ENCODE measurements at places on chromosomes 1 and 21.

DNA sequence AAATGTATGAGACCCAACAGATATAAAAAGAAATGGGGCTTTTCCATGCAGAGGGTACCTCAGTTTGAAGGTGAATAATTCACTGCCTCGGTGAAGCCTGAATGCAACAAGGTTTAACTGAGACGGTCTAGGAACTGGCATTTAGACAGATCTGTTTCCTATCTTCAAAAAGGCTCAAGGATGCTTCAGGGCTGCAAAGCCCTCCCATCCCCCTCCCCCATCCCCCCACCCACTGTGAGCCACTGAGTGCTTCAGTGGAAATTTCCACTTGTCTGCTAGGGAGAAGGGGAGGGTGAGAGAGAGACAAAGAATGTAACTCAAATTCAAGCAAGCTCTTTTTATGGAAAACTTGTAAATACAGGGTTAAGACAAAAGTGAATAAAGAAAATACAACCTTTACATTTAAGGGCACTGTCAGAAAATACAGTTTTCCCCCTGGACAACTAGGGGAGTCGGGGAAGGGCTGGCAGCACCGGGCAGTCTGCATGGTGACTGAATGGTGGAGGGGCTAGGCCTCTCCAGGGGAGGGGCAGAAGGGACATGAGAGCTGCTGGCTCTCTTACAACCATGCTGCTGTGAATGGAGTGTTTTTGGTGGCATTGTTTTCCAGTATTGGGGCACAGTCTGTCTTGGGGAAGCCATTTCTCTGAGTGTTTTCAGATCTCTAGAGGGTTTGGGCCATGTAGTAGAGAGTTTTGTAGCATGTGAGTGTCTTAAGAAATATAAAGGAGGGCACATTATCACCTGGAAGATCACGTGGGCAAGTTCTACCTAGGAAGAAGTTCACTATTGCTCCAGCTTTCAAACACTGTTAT lies 56.7 kb downstream of the MRPS6 start:
- no peak for DNase-seq

- no peak for DNase-seq
These were observed 3.7 kb downstream of the IFI6 start for GRCh38 chr1:27668121-27668807.

DNA sequence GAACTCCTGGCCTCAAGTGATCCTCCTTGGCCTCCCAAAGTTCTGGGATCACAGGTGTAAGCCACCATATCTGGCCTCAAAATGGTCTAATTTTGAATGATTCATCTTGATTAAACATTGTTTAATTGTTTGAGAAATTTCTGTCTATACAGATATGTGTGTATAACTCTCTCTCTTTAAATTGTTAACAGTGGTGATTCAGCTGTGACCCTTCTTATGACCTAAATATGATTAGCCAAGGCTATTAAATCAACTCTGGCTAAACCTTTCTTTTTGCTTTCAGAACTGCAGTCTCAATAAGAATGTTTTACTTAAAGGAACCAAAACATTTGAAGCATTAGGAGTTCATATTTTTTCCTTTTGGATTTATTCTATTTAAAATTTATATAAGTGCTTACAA lies 19.2 kb upstream of the B3GALT5 start:
- no peak for DNase-seq

DNA sequence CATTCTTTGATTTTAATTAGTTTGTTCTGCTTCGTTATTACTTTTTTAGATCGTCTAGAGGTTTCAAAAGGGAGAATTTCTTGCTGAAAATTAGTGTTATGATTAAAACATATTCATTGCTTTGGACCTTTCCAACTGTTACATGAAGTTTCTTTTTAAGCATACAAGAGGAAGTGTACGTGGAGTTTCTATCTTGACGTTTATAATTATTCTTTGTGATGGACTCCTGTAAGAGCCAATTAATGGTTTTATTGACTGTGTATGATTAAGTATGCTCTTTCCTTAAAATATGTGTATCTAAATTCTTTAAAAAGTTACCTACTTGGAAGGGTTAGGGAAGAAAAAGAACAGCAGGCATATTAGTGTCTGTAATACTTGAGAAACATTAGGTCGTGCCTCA lies 37.8 kb downstream of the SPEN start:
- no peak for DNase-seq

GRCh38 chr1:244186372-244186771 lies 135.3 kb downstream of the ZBTB18 start:
- no peak for DNase-seq

DNA sequence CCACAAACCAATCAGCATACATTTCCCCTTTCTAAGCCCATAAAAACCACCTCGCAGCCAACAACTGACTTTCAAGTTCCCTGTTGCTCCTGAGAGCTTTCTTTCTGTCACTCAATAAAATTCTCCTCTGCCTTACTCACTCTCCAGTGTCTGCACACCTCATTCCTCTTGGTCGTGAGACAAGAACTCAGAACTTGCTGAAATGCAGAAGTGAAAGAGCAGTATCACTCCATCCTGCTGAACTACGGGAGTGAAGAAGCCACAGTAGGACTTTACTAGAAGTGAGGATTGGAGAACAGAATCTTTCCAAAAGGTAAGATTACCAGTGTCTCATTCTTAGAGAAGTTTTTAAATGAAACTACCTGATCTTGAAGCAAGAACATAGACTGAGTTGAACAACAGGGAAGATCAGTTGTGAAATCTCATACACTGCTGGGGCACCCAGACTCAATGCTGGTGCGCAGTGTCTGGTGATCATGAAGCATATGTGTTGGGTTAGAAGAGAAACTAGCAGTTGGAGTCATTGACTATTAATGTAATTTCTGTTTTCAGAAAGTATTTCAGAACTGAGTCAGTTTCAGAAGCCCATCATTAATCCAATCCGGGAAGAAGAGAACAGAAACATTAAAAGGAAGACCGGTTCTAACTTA lies 726.9 kb upstream of the TMPRSS15 start:
- DNase-seq: no peak

DNA sequence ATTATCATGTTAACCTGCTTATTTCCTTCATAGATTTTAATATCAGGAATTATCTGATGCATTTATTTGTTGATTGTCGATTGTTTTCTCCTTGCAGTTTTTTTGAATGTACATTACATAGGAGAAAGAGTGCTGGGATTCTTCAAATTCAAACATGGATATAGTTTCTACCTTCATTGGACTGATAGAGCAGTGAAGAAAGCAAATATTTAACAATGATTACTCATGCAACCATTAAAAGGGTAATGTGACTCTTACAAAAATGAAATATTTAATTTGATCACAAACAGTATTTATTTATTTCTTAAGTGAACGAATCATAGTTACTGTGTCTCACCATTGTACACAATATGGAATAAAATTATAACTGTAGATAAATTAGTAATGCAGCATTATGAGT lies 350.9 kb downstream of the BRINP3 start:
- DNase-seq: no peak

DNA sequence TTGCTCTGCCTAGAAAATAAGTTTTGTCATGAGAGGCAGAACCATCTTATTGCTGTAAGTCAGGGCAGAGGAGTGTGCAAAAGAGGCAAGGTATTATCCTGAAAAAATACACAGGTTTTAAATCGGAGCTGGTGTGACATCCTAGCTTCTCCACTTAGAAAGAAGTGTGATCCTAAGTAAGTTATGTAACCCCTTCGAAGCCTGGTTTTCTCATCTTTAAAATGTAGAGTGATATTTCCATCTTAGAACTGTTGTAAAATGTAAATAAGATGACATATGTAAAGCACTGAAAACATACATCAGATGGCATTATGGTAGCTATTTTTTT lies 65.1 kb downstream of the IER5 start:
- no peak for DNase-seq

DNA sequence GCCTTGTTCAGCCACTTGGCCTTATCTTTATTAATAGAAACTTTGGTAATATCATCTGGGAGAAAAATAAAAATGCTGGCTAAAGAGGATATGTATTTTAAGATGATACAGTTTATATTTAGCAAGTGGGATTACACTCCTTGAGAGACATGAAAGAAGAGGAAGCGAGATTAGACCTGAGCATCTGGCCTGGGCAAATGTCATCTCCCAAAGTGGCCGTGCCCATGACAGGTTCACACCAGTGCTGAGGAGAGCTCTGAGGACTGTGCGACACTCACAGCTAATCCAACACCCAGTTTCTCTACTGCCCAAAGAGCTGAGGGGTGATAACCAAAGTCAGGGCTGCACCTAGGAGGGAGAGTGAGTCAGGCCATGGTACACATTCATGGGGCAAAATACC lies 121.7 kb upstream of the DUSP10 start:
- no peak for DNase-seq

DNA sequence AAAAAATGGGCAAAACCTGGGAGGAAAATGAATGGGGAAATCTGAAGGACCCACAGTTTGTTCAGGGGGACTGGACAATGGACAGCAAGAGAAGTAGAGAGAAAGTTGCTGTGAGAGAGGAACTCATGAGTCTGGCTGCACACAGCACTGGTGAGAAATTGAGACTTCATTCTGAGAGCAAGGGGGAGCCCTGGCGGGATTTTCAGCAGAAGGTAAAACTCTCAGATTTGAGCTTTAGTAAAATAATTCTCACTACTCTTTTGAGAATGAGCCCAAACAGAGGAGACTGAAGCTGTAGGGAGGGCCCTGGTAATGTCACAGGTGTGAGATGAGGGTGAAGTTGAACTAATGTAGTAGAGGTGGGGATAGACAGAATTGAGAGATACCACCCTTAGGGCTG lies 438.6 kb downstream of the OMA1 start:
- no peak for DNase-seq

GRCh38 chr1:180586671-180587155 lies 27.9 kb downstream of the OVAAL start:
- DNase-seq: no peak

DNA sequence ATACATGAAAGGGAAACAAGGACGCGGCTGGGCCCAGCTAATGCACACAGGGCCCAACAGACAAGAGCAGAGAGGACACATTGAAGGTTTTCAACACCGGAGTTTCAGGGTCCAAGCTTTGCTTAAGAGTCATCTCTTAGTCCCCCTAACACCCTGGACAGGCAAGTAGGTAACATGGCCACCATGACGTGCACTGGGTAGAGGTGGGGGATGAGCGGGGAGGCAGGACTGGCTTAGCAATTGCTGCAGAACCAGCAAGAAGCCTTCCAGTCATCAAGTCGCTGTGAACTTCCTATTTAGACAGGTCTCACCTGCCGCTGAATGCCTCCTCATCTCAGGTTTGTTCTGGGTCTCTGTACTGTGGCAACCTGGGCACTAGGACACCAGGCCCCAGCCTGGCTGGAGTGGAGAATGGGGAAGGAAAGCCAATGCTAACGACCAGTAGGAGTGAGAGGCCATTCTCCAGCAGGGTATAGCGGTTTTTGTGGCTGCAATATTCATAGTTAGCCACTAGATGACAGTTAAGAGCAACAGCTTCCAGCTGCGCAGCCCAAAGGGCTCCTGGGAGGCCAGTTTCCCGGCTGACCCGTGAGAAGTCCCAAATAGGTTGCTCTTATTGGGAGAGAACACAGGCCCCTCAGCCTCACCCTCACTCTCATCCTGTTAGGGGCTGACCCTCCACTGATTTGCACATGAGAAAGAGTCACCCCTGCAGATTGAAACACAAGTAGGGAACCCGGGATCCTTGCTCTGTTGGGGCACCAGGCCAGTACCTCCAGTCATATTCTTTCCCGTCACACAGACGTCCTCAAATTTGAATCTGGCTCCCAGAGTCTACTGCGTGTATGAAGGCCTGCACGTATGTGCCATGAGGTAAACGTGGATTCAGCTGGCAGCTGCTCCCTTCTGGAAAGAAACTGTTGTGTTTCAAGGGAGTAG lies 6.0 kb upstream of the PIGC start:
- peak; percentile 53 for DNase-seq

DNA sequence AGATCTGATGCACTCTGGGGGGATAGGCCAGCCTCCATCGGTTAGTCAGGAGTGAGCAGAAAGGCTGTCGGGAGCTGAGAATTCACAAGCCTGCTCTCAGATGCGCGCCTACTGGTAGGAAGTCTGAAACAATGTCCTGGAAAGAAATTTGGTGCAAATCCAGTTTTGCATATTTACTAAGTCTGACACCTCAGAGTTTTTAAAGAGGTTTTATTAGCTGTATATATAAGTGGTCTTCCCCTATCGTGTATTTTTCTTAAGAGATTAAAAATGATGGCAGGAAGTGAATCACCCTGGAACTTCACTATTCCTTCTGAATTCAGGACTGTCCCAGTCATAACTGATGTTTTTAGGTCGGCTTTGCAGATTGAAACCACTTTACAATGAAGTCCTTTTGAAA lies 99.8 kb upstream of the C1orf105 start:
- no peak for DNase-seq

DNA sequence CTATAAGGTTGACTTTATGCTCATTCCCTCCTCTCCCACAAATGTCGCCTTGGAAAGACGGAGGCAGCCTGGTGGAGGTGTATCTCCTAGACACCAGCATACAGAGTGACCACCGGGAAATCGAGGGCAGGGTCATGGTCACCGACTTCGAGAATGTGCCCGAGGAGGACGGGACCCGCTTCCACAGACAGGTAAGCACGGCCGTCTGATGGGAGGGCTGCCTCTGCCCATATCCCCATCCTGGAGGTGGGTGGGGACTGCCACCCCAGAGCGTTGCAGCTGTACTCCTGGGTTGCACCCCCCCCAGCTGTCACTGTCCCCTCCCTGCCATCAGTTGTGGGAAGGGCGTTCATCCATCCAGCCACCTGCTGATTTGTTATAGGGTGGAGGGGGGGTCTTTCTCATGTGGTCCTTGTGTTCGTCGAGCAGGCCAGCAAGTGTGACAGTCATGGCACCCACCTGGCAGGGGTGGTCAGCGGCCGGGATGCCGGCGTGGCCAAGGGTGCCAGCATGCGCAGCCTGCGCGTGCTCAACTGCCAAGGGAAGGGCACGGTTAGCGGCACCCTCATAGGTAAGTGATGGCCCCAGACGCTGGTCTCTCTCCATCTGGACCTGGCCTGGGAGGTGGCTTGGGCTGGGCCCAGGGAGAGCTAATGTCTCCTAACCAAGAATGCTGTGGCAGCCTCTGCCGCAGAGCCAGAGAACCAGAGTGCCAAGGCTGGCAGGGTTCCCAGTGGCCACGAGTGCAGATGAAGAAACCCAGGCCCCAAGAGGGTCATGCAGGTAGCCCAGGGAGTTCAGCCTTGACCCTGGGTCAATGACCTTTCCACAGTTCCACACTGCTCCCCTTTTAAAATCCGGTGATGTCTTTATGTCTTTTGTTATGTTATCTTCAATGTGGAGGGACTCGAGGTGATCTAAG lies 13.1 kb downstream of the PCSK9 start:
- DNase-seq: no peak

DNA sequence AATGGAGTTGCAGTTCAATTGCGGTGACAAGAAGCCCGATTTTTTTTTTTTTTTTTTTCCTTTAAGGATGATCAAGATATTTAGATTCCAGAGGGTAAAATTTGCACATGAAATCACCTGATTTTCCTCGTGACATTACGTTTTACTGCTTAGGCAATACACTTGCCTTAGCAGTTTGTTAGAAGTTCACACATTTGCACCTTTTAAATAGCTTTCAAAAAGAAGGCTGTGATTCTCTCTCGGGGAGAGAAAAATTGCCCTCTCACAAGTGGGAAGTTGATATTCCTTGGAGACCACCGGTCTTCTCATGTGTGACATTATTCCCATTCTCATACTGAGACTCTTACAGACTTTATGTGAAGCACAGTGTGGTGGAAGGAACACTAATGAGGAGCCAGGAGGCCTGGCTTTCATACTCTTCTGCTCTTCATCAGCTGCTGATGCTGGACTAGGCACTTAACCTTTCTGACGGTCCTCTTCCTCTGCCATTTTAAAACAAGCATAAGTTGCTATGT lies 69.8 kb upstream of the HSPA13 start:
- DNase-seq: no peak

- no peak for DNase-seq
These were observed 18.5 kb downstream of the FOXO6 start for GRCh38 chr1:41379738-41380130.
